ENCODE measurements at places on chromosomes 5 and 9. TPM values are rescaled to one million over a fixed set of nuclear protein-coding genes. Genes with fewer than 3 reads are reported as not detected.

The PCDHA6 gene
- not detected for total RNA-seq

The FCHO2 gene
- 2.1 TPM for total RNA-seq

The TTF1 gene
- total RNA-seq: 29.7 TPM

The CA9 gene
- total RNA-seq: 0.85 TPM

The BHMT gene
- total RNA-seq: not detected

The ZNF454 gene
- total RNA-seq: not detected

The FAM221B gene
- total RNA-seq: not detected

The GPSM1 gene
- total RNA-seq: 4.5 TPM

The TAF11L10 gene
- not detected for total RNA-seq

The LHX6 gene
- not detected for total RNA-seq

The CCL19 gene
- not detected for total RNA-seq

The SMIM33 gene
- 0.26 TPM for total RNA-seq

The G3BP1 gene
- 192 TPM for total RNA-seq

The CER1 gene
- not detected for total RNA-seq

The SERINC5 gene
- 26.8 TPM for total RNA-seq

The CCL27 gene
- total RNA-seq: not detected

The SARDH gene
- 0.56 TPM for total RNA-seq

The PTGES gene
- not detected for total RNA-seq

The IGFBPL1 gene
- total RNA-seq: not detected

The ITGA1 gene
- total RNA-seq: 37.0 TPM

The PCDHGB5 gene
- not detected for total RNA-seq

The TAL2 gene
- total RNA-seq: 0.35 TPM

The ENTPD2 gene
- total RNA-seq: not detected

The ORM2 gene
- total RNA-seq: not detected

The ARL10 gene
- total RNA-seq: 6.3 TPM
